ENCODE measurements at places on chromosomes 16 and 17.
A peak's percentile ranks its signal among the peaks of the same experiment; 100 is the strongest.

- no peak for DNase-seq
Measured at GRCh38 chr17:29982991-29983653, 41.7 kb downstream of the EFCAB5 start.

- DNase-seq: no peak
Measured at GRCh38 chr17:28469376-28469775, 4.1 kb upstream of the SLC13A2 start.

- DNase-seq: no peak
Measured at GRCh38 chr17:45291171-45291805, 25.5 kb downstream of the MAP3K14 start.

DNA sequence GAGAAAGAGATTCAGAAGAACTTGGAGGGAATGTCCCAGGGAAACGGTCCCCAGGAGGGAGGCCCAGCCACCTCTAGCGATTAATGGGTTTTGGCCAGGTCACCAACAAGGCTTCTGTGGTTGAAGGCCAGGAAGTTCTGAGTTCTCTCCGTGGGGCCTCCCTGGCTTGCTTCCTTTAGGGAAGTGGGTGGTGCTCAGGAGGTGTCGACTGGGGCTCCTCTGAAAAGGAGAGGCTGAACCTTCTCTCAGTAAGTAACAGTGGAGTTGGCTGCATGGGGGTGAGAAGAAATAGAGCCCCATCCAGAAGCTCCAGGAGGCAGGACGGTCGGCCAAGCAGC is 77.1 kb upstream of the GSE1 start:
- DNase-seq: no peak

GRCh38 chr16:12358898-12359297 is 382.4 kb downstream of the SNX29 start:
- DNase-seq: no peak

- no peak for DNase-seq
Measured at GRCh38 chr17:18322522-18322921, 7.4 kb downstream of the SMCR8 start.

DNA sequence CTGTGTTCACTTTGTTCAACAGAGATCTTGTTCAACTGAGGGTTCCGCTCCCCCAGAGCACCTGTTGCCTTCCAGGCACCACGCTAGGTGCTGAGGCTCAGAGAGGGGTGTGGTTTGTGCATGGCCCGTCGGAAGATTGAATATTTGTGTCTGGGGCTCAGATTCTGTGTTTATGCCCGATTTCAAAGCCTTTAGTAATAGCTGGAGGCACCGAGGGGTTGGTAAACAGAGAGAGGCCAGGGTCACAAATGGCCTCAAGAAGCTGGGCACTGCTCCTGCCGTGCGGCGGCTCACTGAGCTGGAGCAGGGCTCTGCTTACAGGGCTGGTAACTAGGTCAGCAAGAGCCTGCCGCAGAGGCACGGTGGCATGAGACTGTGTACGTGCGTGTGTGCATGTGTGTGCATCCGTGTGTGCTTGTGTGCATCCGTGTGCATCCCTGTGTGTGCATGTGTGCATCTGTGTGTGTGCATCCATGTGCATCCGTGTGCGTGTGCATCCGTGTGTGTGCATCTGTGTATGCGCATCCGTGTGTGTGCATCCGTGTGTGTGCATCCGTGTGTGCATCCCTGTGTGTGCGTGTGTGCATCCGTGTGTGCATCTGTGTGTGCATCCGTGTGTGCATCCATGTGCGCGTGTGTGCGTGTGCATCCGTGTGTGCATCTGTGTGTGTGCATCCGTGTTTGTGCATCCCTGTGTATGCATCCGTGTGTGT is 5.4 kb downstream of the ITGAE start:
- no peak for DNase-seq

DNA sequence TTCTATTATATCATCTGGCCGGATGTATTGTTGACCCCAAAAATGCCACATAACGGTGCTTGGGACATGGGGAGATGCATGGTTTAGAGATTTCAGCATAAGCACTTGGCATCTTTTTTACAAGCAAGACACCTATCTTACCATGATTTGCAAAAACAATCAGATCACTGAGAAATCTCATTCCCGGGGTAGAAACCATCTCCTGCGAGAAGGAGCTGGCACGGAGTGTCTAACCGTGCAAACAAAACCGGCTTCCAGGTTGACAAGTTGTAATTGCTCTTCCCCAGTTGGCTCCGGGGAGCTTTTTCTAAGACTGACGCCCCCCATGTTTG is 1.0 kb downstream of the SLC16A6 start:
- no peak for DNase-seq

- peak; percentile 80 for DNase-seq
Measured at GRCh38 chr17:8649157-8650118, 18.9 kb upstream of the MYH10 start.

GRCh38 chr16:49019831-49020230 is 261.8 kb downstream of the CBLN1 start:
- no peak for DNase-seq

Measured in skeletal muscle cell (primary cell).